Cardiac septum (tissue), 1 donor: ENCODE measurements at places on chromosomes 3 and 15. TPM values are rescaled to one million over a fixed set of nuclear protein-coding genes. Genes with fewer than 3 reads are reported as not detected.

DPPA2 gene
- not detected for total RNA-seq

CDCP1 gene
- total RNA-seq, result 0.57 TPM

OR5AC2 gene
- total RNA-seq, result not detected

KBTBD13 gene
- total RNA-seq, result 3.3 TPM

THAP10 gene
- total RNA-seq, result 3.5 TPM

BNC1 gene
- total RNA-seq, result 0.11 TPM

CASR gene
- total RNA-seq, result not detected

SAXO2 gene
- total RNA-seq, result 3.3 TPM

NPAP1 gene
- total RNA-seq, result not detected

CDHR4 gene
- not detected for total RNA-seq

MRPS11 gene
- total RNA-seq, result 50.6 TPM

ZNF80 gene
- total RNA-seq, result not detected

DNASE1L3 gene
- total RNA-seq, result 0.67 TPM

PAK6 gene
- total RNA-seq, result 2.6 TPM

TMIE gene
- 0.51 TPM for total RNA-seq

FEZF2 gene
- total RNA-seq, result not detected

SIDT1 gene
- 0.89 TPM for total RNA-seq

PATL2 gene
- total RNA-seq, result 1.00 TPM

INO80 gene
- 13.3 TPM for total RNA-seq

DZIP1L gene
- total RNA-seq, result 7.2 TPM

TMEM158 gene
- 0.38 TPM for total RNA-seq

GOLGA6D gene
- total RNA-seq, result not detected

HRH1 gene
- total RNA-seq, result 4.8 TPM

GOLGA8M gene
- 1.9 TPM for total RNA-seq

IGSF10 gene
- total RNA-seq, result 0.83 TPM
